ENCODE measurements at places on chromosomes 13 and 19. TPM values are rescaled to one million over a fixed set of nuclear protein-coding genes. Genes with fewer than 3 reads are reported as not detected.
A peak's percentile ranks its signal among the peaks of the same experiment; 100 is the strongest.

The EML2 gene
- total RNA-seq, result 20.1 TPM

The CYP4F11 gene
- not detected for total RNA-seq

The CYP2A6 gene
- total RNA-seq, result not detected

The BIVM gene
- total RNA-seq, result 25.5 TPM

The UBE2L5 gene
- 0.99 TPM for total RNA-seq

The CLDND2 gene
- total RNA-seq, result not detected

The CGB2 gene
- not detected for total RNA-seq

DNA sequence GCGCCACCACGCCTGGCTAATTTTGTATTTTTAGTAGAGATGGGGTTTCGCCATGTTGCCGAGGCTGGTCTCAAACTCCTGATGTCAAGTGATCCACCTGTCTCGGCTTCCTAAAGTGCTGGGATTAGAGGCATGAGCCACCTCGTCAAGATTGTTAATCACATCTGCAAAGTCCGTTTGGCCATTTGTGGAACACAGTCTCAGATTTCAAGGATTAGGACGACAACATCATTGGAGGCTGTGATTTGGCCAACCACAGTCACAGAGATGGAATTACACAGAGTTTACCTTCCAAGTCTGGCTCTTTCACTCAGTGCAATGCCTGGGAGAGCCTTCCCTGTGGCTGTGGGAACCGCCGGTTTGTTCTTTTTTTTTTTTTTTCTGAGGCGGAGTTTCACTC lies 17.8 kb downstream of the SULT2B1 start:
- DNase-seq, result no peak

DNA sequence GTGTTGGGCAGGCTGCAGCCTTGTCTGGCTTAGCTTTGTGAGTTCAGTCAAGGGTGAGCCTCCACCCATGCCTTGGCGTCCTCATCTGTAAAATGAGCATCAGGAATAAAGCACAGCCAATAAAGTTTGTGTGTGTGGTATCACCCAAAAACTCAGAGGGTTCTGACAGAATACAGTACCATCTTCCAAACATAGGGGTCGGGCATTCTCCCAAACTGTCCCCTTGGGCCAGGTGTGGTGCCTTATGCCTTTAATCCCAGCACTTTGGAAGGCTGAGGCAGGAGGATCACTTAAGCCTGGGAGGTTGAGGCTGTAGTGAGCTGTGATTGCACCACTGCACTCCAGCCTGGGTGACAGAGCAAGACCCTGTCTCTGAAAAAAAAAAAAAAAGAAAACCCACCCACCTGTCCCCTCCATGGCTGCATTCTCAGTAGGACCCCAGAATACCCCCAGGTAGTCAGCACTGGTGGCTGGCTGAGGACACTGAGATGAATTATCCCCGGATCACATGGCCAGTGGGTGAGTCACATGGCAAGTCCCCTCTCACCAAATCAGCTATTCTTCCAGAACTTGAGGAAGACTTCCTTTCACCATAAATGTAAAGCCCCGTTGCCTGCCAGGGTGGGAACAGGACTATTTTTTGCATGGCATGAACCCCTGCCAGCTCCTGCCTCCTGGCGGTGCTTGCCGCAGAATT lies 18.6 kb downstream of the POP4 start:
- no peak for DNase-seq

DNA sequence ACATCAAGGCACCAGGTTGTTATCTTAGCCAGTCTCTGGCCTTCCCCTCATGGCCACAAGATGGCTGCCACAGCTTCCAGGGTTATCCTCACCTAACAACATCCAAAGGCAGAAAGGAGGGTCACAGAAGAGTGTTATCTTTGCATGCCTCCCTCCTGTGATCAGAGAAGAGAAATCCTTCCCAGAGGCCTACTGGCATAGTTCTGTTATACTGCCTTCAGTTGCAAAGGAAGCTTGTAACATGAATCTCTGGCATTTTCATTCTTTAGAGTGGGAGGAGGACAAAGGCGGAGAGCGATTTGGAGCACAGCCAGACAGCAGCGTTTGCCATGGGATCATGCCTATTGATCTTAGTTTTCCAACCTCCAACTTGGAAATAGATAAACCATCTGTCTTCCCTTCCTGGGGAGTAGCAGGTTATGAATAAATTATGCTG lies 135.7 kb downstream of the DNAJC15 start:
- DNase-seq, result peak; percentile 4

DNA sequence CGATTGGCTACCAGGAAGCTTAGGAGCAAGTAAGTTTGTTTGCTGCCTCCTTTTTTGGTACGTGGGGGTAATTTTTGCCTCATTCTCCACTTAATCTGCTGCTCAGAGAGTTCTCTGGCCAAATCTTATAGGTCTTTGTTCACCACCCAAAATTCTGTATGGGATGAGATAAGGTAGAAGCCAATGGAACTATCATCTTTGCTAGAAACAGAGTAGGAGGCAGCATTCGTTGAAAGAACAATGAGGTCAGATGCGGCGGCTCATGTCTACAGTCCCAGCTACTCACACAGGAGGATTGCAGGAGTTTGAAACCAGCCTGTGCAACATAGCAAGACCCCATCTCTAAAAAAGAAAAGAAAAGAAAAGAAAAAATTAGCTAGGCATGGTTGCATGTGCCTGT lies 5.0 kb upstream of the DNAAF3 start:
- DNase-seq, result no peak

DNA sequence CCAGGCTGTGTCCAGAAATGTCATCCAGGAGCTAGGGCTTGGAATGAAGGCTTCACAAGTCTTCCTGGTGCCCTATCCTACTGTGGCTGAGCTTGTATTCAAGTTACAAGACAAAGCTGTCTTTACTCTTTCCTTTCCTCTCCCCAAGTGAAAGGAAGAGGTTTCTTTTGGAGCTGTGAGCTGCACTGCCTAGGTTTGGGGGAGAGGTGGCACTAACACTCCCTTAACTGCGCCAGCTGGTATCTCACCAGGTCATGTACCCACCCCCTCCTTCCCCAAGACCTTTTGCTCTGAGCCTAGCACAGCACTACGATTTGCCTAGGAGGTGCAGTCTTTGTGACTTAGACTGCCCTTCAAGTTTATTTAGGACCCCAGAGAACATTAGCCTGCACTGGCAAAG lies 2053.6 kb upstream of the PRR20A start:
- DNase-seq, result no peak

GRCh38 chr13:83325125-83325853 lies 557.0 kb downstream of the SLITRK1 start:
- peak; percentile 26 for DNase-seq

DNA sequence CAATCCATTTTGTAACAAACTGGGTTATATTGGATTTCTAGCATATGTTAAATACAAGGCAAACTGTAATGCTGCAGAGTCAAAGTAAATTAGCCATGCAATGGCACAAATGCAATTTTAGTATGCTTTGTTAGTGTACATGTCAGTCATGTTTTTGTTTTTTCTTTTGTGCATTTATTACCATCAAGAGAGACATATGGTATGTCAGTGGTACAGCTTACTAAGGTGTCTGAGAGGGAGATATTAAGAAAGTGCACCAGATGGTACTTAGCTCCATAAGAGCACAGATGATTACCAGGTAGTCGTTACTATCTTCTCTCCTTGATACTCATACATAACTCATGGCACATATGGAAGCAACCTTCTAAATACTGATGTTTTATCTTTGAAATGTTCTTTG lies 550.3 kb downstream of the GPC5 start:
- DNase-seq, result no peak

DNA sequence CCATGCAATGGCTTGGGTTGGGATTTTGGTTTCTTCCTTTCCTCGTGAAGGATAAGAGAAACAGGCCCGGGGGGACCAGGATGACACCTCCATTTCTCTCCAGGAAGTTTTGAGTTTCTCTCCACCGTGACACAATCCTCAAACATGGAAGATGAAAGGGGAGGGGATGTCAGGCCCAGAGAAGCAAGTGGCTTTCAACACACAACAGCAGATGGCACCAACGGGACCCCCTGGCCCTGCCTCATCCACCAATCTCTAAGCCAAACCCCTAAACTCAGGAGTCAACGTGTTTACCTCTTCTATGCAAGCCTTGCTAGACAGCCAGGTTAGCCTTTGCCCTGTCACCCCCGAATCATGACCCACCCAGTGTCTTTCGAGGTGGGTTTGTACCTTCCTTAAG lies 24.1 kb downstream of the SPC24 start:
- DNase-seq, result no peak

DNA sequence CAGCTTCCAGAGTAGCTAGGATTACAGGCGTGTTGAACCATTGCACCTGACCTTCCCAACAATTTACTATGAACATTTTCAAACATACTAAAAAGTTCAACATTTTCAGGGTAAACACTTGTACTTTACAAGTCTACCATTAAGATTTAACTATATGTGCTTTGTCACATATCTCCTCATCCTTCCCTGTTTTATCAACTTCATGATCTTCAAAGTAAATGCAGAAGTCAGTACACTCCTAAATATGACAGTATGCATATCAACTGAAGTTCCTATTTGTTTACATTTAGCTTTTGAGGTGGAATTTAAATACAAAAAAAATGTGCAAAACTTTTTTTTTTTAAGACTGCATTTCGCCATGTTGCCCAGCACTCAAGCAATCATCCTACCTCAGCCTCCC lies 18.5 kb downstream of the LNX2 start:
- DNase-seq, result no peak
